ENCODE measurements at places on chromosomes 7 and 10. TPM values are rescaled to one million over a fixed set of nuclear protein-coding genes. Genes with fewer than 3 reads are reported as not detected.

- no peak for DNase-seq
These were observed 5.8 kb downstream of the KIAA1217 start for GRCh38 chr10:24214762-24215161.

GRCh38 chr10:67933199-67933598 is 48.7 kb downstream of the SIRT1 start:
- no peak for DNase-seq

DNA sequence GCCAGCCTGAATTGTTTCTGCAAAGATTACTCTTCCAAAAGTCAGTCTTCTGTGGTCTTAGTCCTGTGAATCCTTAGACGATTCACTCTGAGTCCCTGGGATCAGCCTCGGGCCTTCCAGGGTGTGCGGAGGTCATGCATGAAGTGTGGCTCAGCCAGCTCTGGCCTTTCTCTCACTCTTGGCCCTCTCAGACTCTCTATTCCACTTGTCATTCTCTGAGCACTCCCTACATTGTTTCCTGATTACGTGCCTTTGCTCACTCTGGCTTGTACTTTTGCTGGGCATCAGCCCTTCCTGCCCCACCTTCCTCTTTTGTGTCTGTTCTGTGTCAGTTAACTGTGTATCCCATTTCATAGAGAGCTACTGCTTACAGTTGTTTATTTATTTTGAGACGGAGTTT is 36.0 kb downstream of the CCNY start:
- peak; percentile 6 for DNase-seq

GRCh38 chr7:146876411-146876810 is 759.8 kb downstream of the CNTNAP2 start:
- DNase-seq: no peak

DNA sequence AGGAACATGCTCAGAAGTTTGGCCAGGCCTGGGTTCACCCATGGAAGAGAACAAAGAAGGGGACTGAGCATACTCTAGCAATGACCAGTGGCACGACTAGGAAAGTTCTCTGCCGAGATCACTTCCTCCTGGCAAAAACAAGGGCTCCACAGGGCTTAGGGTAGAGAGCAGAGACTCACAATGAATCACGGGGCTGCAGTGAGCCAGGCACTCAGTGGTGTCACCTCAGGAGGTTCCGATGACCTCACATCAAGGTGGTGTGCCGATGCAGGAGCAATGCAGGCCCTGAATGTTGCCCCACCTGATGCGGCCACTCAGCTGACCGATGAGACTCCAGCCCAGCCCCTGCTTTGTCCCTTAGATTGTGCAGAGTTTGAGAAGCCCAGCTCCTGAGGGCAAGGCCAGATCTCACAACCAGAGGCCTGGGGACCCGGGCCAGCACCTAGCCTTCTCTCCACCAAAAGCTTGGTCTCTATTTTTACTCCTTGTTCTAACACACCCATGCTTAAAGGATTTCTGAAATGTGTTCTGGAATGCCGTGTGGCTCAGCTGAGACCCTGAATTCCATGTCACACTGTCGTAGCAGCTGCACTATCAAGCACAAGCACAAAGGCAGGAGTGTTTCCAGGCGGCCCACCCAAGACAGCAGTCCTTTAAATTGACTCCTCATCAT is 60.9 kb downstream of the COBL start:
- DNase-seq: no peak

DNA sequence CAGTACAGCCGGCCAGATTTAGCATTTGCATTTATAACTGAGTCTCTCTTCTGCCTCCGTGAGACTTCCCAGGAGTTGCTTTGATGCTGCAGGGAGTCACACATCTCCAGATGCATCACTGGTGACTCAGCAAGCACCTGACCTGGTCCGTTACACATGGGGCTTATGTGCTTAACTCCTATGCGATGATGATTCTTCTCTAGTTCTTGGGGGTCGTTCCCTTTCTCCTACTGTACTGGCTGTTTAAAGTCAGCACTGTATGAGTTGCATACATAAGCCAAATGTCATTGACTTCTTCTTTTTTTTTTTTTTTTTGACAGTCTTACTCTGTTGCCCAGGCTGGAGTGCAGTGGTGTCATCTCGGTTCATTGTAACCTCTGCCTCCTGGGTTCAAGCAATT is 13.0 kb upstream of the AKR1E2 start:
- DNase-seq: peak; percentile 55

GRCh38 chr7:130113887-130114286 is 43.6 kb downstream of the KLHDC10 start:
- no peak for DNase-seq

DNA sequence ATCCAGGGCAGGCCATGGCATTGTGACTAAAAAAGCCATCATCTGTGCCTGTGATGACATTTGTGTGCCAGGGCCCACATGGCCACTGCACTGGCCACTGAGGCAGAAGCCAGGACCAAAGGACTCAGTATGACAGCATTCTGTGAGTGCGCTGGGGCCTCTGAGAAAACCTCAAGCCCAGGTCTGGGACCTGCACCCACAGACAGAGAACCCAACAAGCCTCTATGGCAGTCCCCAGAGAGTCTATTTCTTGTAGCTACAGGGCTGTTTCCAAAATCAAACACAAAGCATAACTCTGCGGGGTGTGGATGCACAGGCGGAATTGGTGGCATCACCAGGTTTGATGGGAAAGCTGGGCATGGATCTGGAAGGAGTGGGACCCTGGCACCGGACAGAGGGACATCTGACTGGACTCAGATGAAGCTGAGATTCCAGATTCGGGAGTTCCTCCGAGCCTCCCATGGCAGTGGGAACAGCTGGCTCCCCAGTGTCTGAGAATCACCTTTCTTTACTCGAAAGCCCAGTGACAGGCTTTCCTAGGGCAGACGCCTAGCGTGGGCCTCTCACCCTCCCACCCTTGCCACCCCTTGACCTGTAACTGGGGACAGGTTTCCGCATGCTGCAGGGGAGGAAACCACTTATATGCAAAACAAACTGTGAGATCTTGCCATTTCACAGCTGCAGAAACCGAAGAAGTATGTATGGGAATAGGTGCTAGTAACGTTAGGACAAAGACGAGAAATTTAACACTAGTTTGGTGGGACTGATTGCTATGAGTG is 70.6 kb upstream of the RHEB start:
- DNase-seq: no peak

GRCh38 chr7:30303312-30304039 is 19.1 kb downstream of the ZNRF2 start:
- no peak for DNase-seq

- DNase-seq: peak; percentile 12
These were observed 57.8 kb downstream of the MINDY3 start for GRCh38 chr10:15802375-15802949.

DNA sequence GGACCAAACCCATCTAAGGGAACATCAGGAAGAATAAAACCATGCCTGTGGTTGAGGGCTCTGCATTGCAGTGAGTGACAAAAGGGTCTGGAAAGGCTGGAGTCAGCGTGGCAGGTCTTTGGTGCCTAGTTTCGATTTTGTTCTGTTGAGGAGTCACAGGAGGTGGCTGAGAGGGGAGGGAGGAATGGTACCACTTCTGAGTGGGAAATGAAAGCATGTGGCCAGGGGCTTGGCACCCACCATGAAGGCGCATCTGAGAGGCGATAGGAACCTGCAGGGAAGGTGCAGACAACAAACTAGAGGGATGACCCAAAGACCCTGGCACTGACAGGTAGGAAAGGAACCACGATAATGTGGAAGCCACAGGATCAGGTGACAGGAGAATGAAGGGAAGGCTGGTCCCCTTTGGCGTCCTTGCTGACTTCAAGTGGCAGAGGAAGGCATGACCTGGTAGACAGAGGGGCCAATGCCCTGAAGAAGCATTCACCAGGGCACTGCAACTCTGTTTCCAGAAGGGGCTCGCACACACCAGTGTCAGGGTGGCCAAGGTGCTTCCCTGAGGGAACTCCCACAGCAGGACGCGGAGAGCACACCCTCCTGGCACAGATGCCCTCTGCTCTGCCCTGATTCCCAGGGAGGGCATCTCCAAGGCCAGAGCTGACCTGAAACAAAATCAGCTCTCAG is 41.7 kb downstream of the HIPK2 start:
- no peak for DNase-seq

GRCh38 chr10:129921065-129921670 is 42.9 kb downstream of the EBF3 start:
- no peak for DNase-seq

GRCh38 chr7:101418694-101419093 is 56.0 kb downstream of the COL26A1 start:
- DNase-seq: no peak

DNA sequence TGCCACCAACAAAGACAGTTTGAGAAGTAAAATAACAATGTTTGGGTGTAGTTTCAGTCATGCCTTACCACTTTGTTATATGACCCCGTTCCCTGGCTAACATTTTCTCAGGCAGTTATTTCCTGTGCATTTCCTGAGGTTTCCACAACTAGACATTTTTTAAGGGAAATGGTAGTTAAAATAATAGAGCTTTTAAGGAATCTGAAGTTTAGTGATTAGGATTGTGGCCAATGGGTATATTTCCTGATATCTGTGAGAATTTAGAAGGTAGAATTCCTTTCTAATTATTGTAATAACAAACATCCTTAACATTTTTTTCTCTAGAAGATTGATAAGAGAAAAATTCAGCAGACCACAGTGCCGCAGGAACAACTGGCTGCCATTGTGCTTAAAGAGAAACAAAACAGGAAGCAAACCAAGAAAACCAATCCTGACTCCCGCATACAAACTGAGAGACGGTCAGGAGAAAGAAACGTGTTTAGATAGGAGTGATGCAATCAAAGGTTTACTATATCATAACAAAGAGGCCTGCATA is 193.6 kb downstream of the MBL2 start:
- peak; percentile 55 for DNase-seq

Gene KAZALD1
- total RNA-seq: 22.5 TPM

Gene RNF32
- 3.8 TPM for total RNA-seq

Gene GIMAP4
- total RNA-seq: 0.12 TPM

Gene SPDYE5
- not detected for total RNA-seq

Gene SLIT1
- total RNA-seq: not detected

Gene EGR2
- 1.1 TPM for total RNA-seq

Gene SLC4A2
- 82.9 TPM for total RNA-seq

Measured in H4 (cell line).